ENCODE measurements at places on chromosomes 5 and 9. TPM values are rescaled to one million over a fixed set of nuclear protein-coding genes. Genes with fewer than 3 reads are reported as not detected.

The CTNND2 gene
- total RNA-seq, result 1.8 TPM

The NTNG2 gene
- 2.0 TPM for total RNA-seq

The FRRS1L gene
- total RNA-seq, result 0.32 TPM

The CNTNAP3 gene
- 7.9 TPM for total RNA-seq

The TRAF1 gene
- 1.6 TPM for total RNA-seq

DNA sequence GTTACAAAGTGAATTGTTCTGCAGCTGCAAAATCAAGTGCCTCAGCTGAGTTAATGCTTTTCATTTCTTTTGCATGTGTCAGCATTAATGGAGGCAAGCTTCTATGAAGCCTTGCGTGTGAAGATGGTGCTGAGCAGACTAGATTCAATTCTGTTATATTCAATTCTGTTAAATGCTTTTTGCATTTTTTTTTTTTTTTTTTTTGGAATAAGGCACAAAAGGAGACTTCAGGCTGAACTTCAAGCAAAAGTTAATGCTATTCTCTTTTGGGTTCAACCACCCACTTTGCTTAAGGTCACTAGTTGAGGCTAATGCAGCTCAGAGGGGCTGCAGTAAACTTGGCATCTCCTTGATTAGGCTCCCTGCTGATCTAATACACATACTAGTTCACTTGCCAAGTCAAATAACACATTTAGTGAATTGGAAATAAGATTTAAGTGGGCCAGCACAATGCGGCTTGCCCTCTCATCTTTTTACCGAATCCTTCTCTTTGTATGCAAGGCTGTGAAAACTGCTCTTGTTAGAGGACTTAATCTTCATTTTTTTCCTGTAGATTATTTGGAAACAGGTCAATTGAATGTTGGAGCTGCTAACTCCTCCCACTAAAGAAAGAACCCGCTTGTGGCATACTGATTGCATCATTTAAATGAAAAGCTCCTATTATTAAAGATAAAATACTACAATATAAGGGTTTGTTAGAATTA lies 1020.2 kb downstream of the NR2F1-AS1 start:
- no peak for DNase-seq

GRCh38 chr9:4828761-4829160 lies 36.0 kb downstream of the RCL1 start:
- no peak for DNase-seq

DNA sequence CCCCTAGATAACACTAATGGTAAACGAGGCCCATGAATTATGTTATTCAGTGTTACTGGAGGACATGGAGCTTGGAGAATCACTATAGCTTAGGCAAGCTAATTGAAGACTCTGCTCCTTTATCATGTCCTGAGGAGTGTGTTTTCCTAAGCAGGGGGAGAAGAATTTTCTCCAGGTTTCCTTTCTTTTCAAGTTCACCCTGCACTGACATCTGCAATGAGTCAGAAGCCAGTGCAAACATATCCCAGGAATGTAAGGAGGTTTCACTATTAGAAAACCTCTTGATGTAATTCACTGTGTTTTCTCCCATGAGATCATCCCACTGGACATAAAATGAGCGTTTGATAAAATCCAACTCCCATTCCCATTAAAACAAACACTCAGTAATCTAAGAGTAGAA lies 75.6 kb downstream of the DMRT2 start:
- no peak for DNase-seq

DNA sequence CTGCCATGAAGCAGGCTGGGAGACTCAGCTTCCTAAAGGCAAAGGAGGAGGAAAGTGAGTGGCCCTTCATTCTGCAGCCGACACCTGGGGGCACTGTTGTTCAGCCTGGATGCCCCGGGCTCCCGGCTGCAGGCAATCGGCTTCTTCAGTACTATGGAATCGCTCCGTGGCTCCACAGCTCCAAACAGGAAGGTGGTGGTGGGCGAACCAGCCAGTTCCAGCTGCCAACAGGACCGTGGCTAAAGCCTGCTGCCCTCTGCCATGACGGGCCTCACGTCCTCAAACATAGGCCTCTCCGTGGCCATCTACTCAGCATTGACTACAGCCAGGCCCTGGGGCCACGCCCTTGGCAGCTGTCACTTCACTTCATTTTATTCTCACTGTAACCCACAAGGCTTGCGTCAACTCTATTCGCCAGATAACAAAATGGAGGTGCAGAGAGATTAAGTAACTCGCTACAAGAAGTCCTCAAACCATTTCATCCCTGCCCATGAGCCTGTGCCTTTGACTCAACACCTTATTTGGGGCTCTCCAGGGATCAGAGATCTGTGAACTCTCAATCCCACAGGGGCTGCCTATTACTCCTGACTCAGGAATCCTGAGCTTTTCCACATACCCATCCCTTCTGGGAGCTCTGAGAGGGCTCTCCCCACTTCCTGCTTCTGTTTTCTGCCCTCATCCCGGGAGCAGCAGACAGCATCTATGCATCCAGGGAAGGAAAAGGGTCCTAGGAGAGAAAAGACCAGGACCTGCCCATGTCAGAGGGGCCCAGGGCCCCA lies 38.0 kb downstream of the PAX5 start:
- no peak for DNase-seq

DNA sequence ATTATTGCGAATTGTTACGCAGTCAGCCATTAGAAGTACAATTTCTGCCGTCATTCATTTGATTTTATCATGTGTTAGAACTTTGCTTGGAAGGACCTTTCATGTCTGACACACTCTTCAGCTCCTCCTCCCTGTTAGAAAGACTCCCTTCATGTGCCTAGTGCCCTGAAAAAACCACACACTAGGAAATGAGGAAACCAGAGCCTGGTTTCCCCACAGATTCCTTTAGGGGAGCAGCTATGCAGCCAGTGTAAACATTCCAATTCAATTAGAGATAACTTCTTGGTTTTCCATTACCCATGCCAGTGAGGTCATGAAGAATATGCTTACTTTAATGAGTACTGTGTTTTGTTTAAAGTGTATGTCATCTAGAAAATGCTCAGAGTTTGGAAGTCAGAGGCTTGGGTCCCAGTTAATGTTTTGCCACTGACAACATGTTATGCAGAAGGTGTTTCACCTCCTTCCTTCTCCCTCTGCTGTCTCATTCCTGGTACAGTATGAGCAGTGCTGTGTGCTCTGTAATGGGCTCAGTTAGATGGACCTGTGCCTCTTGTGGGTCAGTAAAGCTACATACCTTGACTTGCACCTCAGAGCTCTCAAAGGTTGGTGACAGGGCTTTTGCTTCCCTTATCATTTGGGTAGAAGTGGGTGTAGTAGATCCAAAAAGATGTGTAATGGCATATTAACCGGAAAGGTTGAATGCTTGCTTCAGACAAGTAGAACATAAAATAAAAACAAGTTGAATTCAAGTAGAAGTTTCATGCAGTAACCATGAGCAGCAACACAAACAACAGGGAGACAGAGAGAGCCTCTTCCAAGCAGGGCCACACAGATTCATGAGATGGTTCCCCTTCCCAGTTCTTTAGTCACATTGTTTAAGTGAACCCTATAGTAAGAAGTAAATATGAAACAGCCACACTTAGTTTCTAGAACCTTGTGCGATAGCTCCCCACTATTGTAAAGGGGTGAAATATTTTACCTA lies 52.6 kb upstream of the TNFAIP8 start:
- DNase-seq, result no peak

DNA sequence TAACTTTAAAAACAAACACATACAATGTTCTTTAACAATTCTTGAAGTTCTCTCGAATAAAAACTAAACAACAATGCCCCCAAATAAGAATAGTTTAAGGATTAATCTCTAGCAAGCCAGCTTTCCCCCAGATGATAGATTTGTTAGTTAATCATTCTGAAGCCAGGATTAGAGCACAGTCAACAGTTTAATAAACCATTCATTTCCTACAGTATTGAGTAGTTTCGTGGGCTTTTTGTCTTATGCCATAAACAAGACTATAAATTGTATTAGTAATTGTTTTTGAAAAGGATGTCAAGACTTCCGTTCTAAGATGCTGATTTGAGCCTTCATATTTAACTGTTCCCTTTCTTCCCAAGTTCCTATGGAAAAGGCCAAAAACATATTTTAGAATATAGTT lies 136.6 kb downstream of the PIK3R1 start:
- no peak for DNase-seq

GRCh38 chr5:42950456-42951292 lies 89.4 kb downstream of the ANXA2R start:
- DNase-seq, result no peak

DNA sequence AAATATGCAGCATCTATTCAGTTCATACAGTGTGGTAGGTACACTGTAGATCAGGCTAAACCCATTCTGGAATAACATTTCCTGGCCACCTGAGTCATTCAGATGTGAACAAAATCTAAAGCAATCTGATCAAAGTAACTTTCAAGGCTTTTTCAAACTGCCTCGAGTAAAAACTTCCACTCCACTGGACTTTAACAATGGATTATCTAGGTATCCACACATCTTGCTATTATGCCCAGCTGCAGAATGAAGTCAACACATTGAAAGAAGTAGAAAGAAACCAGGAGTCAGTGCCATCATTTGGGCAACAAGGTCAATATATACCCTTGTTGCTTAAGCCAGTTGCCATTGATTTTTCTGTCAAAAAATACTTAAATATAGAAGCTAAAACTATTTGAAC lies 1352.6 kb upstream of the NUDT12 start:
- no peak for DNase-seq

All from mesenteric fat pad (tissue), 1 donor.